ENCODE measurements at places on chromosomes 16 and 17. TPM values are rescaled to one million over a fixed set of nuclear protein-coding genes. Genes with fewer than 3 reads are reported as not detected.

DNA sequence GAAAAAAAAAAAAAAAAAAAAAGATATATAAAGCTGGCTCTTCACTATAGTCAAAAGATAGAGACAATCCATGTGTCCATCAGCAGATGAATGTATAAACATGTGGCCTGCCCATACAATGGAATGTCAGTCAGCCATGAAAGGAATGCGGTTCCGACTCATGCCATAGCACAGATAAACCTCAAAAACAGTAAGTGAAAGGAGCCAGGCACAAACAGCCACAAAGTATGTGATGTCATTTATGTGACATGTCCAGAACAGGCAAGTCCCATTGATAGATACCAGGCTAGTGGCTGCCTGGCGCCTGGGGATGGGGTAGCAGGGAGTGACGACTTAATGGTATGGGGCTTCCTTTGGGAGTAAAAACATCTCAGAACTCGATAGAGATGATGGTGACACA, 155.7 kb downstream of the CMIP start:
- DNase-seq = no peak

GRCh38 chr17:303168-303567, 49.4 kb downstream of the RPH3AL start:
- DNase-seq = no peak

- DNase-seq = peak; percentile 66
Measured at GRCh38 chr16:23342083-23342640, 40.1 kb downstream of the SCNN1B start.

DNA sequence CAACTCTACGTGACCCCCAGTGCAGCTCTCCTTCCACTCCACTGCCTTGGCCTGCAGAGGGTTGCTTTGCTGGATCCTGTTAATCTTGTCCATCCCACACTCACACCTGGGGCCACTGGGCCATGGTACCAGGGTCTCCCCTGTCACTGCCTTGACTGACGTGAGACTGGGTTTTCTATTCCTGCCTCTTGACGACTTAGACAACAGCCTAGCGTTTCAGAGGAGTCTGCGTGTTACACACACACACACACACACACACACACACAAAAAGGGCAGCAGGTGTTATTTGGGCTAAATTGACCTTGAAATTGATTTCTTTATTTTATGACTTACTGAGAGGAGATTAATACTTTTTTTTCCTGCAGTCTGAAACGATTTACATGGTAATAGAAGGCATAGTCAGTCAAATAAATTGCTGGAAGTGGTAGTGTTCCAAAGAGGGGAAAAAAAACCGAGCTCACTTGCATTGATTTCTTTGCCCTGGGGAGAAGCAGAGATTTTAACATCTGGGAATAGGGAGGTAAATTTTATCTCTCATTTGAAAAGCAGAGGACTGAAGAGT, 492.3 kb upstream of the EEF2KMT start:
- DNase-seq = no peak

DNA sequence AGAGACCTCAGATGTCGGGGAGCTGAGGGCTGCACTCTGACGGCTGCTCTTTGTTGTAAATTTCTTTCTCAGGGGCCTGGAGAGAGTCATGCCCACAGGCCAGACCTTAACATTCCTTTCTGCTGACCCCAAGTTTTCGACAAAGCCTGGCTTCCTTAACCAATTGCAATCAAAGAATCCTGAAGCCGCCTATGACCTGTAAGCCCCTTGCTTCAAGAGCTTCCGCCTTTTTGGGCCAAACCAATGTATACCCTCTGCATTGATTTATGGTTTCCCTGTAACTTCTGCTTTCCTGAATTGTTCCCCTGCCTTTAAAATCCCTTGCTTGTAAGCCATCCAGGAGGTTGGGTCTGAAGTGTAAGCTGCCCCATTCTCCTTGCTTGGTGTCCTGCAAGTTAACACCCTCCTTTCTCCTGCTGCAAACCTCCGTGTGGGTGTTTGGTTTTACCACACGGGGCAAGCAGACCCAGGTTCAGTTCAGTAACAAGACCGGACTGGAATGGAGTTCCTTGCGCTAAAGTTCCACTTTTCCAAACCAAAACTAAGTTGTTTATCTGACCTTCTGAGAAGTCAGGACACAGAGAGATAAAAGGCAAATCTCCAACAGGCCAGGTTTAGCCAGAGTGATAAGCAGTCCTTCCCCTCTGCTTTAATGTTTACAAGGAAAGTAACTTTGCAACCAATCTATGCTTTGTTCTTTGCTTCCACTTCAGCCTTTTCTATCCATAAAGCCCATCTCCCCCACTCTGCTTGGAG, 141.6 kb downstream of the KCNJ12 start:
- no peak for DNase-seq

GRCh38 chr17:71071837-71072236, 902.5 kb downstream of the KCNJ2 start:
- DNase-seq = no peak

- DNase-seq = no peak
Measured at GRCh38 chr17:5707482-5707881, 123.2 kb upstream of the NLRP1 start.

DNA sequence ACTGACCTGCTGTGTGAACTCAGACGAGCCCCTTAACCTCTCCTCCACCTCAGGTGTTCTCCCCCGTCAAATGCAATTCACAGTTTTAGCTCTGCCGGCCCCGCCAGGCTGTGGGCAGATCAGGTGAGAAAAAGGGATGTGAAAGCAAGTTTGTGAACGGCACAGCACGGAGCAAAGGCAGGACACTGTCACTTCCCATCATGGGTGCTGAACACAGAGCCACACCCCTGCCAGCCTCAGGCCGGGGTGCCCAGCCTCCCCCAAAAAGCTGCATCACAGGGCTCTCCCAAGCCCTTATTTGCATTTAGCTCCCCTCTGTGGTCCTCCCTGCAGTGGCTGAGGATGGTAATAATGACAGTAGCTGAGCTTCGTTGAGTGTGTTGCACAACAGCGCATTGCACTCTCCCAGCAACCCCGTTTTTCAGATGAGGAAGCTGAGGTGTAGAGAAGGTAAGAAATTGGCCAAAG, 88.8 kb upstream of the TNRC6C start:
- no peak for DNase-seq

C17orf113 gene
- total RNA-seq = 0.84 TPM
